Breast epithelium (tissue), 4 donors: ENCODE measurements at places on chromosomes 5 and 9. TPM values are rescaled to one million over a fixed set of nuclear protein-coding genes. Genes with fewer than 3 reads are reported as not detected.

The IFNA13 gene
- total RNA-seq: not detected

The PALM2AKAP2 gene
- total RNA-seq: 41.4 TPM

The TARS1 gene
- 64.2 TPM for total RNA-seq

The ESM1 gene
- not detected for total RNA-seq

The PRR16 gene
- 3.6 TPM for total RNA-seq

GRCh38 chr9:95494022-95494415 lies 22.8 kb downstream of the PTCH1 start:
- DNase-seq: no peak

DNA sequence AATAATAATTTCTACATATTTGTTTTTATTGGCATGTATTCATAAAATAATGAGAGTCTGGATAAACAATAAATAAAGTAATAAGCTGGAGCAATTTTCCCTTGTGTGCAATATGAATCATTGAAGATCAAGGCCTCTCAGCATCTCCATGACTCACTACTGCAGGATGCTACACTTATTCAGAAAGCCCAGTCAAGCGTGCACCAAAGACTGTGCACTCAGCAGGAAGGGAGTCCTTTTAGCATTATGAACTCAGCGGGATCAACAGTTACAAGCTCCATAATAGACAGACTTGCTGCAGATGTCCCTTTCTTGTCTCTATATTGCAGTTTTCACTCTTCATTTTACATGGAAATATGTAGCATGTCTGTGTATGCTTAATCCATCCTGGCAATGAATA lies 485.3 kb downstream of the CDH9 start:
- DNase-seq: no peak

- DNase-seq: no peak
These were observed 413.6 kb upstream of the GRAMD2B start for GRCh38 chr5:126009566-126009965.

- DNase-seq: no peak
These were observed 83.1 kb upstream of the PLPP6 start for GRCh38 chr9:4579001-4579400.

DNA sequence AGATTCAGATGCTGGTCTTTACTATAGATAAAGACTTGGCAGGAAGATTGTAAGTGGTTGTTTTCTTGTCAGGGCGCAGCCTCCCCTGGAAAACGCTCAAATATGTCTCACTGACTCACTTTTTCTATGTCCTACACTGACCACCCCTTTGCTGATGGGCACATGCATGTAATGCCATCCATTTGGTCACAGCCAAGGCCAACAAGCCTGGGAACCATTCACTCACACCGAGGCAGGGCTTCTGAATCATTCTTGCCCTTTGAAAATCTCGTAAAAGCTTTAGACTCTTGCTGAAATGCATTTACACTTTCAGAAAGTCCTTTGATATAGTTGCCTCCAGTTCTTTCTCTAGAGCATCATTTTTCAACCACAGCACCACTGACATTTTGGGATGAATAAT lies 249.4 kb downstream of the ACTL7B start:
- DNase-seq: no peak

DNA sequence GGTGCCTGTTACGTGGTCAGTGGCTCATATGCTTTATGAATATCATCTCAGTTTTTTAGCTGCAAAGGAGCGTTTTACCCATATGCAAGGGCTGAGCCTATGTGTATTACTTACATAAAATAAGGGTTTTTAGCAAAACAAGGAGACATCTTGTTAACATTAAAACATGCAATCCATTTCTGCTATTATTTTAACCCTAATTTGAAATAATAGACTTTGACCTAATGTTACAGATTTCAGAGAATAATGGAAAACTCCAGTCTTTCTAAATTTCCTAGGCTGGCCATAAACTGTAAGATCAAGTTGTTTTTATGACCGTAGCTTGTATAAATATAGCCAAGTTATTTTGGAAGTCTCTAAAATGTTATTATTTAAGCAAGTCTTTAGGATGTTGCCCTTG lies 121.1 kb upstream of the SEMA6A start:
- DNase-seq: no peak

DNA sequence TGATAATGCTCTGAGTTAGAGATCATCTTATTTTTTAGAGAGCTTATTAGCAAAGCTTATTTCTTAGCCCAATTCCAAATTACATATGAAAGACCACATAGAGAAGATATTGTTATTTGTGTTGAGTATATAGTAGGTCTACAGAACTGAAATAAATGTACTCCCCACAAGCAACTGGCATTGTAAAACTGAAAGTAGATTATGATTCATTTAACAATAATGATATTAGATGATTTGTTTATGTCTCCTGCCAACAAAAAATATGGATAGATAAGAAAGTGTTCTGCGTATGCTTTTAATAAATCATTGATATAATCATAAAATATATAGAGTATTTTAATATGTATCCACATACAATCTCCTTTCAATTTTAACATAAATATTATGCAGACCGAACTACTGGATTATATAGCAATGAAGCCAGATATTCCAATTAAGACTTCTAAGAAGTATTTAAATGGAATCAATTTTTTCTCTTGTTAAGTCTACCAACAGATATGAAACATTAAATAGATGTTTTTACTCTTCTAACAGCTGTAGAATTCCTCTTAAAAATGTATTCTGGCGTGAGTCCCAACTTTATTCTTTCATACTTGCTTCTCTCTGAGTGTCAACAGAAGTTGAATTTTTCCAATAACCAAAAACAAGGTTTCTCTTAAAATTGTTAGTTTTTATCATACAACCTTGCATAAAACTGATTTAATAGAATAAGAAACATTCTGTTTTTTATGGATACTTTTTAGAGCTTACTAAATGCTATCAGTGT lies 15.6 kb upstream of the DAB2 start:
- no peak for DNase-seq
